ENCODE measurements at places on chromosomes 7 and 10. TPM values are rescaled to one million over a fixed set of nuclear protein-coding genes. Genes with fewer than 3 reads are reported as not detected.

DNA sequence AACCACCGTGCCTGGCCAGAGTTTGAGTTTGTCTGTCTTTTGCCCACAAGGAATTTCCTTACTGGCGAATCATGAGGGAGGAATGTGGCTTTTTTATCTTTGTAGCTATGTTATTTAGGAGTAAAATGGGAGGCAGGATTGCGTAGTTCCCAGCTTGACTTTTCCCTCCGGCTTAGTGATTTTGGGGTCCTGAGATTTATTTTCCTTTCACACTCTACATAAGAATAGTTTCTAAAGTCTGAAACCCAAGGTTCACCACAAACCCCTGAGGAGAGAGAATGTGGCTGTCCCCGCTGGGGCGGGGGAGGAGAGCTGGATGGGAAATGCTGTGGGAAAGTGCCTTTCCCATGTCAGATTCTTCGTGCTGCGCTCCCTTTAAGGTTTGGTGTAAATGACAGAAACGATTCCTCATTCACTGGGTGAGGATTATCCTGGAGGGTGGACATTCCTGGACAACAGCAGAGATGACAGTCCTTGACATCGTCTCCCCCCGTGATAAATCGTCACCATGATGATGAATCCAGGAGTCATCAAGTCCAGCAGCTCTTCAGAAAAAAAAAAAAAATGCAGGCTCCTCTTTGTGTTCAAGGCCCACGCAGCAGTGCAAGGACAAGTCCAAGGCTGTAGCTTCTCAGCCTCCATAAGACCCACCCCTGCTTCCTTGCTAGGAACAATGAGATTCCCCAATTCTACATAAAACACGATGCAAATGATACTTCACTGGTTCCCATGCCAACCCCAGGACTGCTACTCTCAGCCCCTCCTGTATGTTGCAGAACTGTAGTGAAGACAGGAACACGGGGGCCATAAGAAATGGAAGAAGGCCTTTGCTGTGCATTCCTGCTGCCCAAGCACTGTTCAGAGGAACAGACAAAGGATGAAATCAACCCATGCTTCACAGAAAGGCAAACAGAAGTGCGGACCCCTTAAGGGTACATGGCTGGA, 233.1 kb downstream of the CCDC3 start:
- H3K27me3 ChIP-seq, result no peaks in the 10 kb centered on the region
- H3K4me3 ChIP-seq, result no peak overlapping the region
- H3K36me3 ChIP-seq, result no peaks in the 10 kb centered on the region
- DNase-seq, result no peak

DNA sequence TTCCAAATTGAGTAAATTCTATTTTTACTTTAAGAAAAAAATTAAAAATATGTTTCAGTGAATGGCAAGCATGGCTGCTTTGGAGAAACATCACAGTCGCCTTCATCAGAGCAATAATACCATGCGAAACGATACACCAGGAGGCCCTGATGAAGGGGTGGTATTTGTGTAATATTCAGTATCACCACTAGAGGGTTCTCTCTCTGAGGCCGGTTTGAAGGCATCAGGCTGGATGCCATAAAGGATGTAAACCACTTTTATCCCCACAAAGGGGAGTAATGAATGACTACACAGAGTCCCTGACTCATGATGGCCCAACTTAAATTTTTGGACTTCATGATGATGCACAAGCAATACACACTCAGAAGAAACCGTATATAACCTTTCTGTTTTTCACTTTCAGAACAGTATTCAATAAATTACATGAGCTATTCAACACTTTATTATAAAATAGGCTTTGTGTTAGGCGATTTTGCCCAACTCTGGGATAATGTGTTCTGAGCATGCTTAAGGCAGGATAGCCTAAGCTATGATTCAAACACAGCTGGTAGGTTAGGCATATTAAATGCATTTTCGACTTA, 95.5 kb downstream of the PPP1R17 start:
- no peak overlapping the region for H3K4me3 ChIP-seq
- no peak for DNase-seq
- H3K27me3 ChIP-seq, result no peaks in the 10 kb centered on the region

DNA sequence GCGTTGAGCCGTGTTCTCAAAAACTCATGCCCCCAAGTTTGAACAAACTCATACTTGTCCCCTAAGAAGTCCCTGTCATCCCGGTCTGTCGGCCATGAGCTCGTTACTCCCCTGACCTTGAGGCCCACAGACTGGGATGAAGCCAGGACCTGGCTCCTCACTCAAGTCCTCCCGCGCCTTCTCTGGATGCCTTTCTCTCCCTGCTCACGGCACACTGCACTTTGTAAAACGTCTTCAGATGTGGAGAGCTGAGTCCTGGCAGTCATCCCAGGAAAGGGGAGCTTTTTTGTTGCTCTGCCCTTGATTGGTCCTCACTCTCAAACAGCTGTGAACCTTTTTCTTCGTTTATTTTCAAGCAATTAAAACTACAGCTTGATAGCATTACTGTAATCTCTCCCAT, 110.8 kb downstream of the JAZF1 start:
- H3K4me1 ChIP-seq, result no peaks in the 10 kb centered on the region
- no peak overlapping the region for H3K4me3 ChIP-seq
- no peaks in the 10 kb centered on the region for H3K27me3 ChIP-seq
- H3K36me3 ChIP-seq, result no peaks in the 10 kb centered on the region
- peak overlapping the region; percentile 57 for H3K27ac ChIP-seq
- no peak for DNase-seq

DNA sequence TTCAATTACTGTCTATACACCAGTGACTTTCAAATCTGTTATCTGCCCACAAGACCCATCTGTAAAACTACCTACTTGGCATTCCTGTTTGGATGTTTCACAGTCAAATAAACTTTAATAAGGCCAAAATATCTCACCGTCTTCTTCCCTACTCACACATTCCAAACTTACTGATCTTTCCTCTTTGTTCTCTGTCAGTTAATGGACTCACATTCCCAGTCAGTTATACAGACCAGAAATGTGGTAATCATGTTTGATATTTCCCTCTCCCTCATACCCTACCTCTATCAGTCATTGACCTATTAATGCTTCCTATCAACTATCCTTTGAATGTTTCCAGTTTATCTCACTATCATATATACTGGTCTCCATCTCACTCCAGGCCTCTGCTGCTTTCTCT, 28.5 kb upstream of the HDAC9 start:
- H3K4me3 ChIP-seq, result no peak overlapping the region
- H3K27me3 ChIP-seq, result no peaks in the 10 kb centered on the region
- no peak for DNase-seq
- H3K27ac ChIP-seq, result no peak overlapping the region
- no peaks in the 10 kb centered on the region for H3K4me1 ChIP-seq

DNA sequence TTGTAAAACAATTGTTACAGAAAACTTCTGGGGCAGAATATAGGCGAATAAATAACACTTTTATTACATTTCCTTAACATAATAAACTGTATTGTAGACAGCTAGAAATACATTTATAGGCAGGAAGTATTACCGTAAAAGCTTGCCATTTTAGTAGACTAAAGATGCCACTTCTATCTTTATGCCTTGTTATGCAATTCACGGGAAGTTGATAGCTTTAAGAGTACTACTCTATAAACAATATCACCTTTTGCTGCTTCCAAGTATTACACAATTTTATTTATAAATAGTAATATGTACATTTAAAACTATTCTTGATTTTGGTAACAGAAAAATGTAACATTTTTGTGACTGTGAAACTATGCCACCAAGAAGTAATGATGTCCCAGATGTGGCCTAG, 37.9 kb downstream of the PALS2 start:
- no peak overlapping the region for H3K4me3 ChIP-seq
- no peak overlapping the region for H3K27ac ChIP-seq
- H3K36me3 ChIP-seq, result no peaks in the 10 kb centered on the region

The SUGCT gene
- 0.83 TPM for total RNA-seq

DNA sequence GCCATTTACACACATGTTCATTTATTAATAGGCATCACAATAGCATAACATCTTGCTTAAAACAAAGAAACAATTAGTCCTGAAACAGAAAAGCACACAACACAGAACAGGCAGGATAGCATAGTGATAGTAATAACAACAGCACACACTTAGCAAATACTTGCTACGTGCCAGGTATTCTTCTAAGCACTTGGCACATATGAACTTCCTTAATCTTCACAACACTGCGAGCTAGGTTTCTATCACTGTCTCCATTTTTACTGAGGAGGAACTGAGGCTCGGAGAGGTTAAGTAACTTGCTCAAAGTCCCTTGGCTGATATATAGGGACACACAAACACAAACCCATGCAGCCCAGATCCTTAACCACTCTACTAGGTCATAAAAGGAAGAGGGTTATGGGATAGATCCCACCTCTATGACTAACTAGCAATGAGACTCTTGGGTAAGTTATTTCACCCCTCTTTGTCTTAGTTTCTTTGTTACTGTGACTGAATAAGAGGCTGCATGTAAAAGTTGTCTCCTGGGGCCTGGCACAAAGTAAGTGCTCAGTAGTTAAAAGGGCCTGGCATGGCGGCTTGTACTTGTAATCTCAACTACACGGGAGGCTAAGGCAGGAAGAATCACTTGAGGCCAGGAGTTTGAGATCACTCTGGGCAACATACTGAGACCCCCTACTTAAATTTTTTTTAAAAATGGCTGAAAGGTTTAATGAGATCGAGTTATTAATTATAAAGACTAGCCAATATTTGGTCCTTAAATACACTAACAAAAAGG, 181.0 kb upstream of the RHOBTB1 start:
- no peaks in the 10 kb centered on the region for H3K36me3 ChIP-seq
- no peaks in the 10 kb centered on the region for H3K27me3 ChIP-seq
- DNase-seq, result no peak
- no peaks in the 10 kb centered on the region for H3K4me1 ChIP-seq
- no peak overlapping the region for H3K4me3 ChIP-seq
- no peak overlapping the region for H3K27ac ChIP-seq

The C10orf62 gene
- total RNA-seq, result not detected

The SCIN gene
- 38.4 TPM for total RNA-seq

The ZNF727 gene
- total RNA-seq, result 0.22 TPM

DNA sequence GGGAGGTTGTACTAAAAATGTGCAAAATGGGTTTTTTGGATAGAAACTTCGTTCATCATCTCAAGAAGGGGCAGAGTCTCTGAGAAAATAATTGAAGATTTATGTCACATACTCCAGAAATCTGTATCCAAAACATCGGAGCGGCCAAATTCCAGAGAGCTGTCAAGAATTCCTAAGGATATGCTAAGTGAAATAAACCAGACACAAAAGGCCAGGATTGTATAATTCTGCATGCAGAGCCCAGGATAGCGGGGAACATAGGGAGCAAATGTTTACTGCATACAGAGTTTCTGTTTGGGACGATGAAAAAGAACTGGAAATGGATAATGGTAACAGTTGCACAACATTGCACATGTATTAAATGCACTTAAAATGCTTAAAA, 224.2 kb upstream of the AUTS2 start:
- DNase-seq, result no peak
- no peaks in the 10 kb centered on the region for H3K36me3 ChIP-seq
- no peaks in the 10 kb centered on the region for H3K4me1 ChIP-seq
- H3K27me3 ChIP-seq, result no peaks in the 10 kb centered on the region

The C7orf25 gene
- 5.5 TPM for total RNA-seq

- no peaks in the 10 kb centered on the region for H3K27me3 ChIP-seq
- H3K4me1 ChIP-seq, result peaks cover 5% of the 10 kb centered on the region
- peak overlapping the region; percentile 75 for H3K4me3 ChIP-seq
- peak overlapping the region; percentile 91 for H3K27ac ChIP-seq
- H3K36me3 ChIP-seq, result peaks cover 21% of the 10 kb centered on the region
These were observed 755 bp downstream of the TOMM7 start for GRCh38 chr7:22821702-22822485.

DNA sequence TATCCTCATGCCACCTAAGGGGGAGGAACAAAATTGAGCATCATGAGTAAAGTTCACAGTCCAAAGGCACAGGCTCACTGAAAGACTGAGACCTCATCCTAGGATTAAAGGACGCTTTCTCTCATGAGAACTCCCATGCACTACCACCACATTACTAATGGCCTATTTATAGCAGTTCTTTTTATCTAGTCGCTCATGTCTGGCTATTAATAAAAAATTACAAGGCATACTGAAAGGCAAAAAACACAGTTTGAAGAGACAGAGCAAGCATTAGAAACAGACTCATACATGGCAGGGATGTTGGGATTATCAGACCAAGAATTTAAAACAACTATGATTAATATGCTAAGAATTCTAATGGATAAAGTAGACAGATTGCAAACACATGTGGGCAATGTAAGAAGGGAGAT, 46.0 kb upstream of the CDK13 start:
- H3K4me1 ChIP-seq, result no peaks in the 10 kb centered on the region
- H3K4me3 ChIP-seq, result no peak overlapping the region
- DNase-seq, result no peak
- no peaks in the 10 kb centered on the region for H3K27me3 ChIP-seq
- H3K36me3 ChIP-seq, result no peaks in the 10 kb centered on the region

The MINDY3 gene
- total RNA-seq, result 20.1 TPM

The SPDYE2 gene
- not detected for total RNA-seq

The FGL2 gene
- 1.9 TPM for total RNA-seq

DNA sequence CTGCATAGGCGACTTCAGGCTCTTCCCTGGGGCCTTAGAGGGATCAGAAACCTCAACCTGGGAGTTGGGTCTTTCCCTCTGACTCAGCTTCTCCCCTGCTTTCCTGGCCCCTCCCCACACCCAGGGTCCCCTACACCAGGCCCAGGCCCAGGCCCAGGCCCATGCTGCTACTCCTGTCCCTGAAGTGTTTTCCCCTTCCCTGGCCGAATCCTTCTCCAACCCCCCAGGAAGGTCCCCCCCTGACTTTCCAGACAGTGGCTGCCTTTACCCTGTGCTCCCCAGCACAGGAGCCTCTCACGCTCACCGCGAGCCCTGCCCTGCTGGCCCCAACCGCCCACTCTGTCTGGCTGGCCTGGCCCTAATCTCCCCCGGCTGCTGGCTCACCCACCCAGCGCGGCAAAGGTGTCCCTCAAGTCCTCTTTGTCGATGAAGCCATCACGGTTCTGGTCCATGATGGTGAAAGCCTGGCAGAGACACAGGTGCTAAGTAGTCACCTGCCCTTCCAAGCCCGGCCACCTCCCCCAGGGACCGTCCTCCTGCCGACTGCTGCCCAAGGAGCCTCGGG, 6.4 kb downstream of the MYL10 start:
- no peaks in the 10 kb centered on the region for H3K36me3 ChIP-seq
- H3K4me1 ChIP-seq, result no peaks in the 10 kb centered on the region
- H3K27me3 ChIP-seq, result no peaks in the 10 kb centered on the region
- no peak overlapping the region for H3K4me3 ChIP-seq

GRCh38 chr10:1150638-1150955, 94.4 kb downstream of the WDR37 start:
- DNase-seq, result no peak
- H3K4me1 ChIP-seq, result no peaks in the 10 kb centered on the region
- no peaks in the 10 kb centered on the region for H3K27me3 ChIP-seq

Data from esophagus squamous epithelium (tissue), 5 donors.